ENCODE measurements at places on chromosomes 13 and 19.

GRCh38 chr13:51675877-51676276 is 91.6 kb downstream of the WDFY2 start:
- DNase-seq: no peak

- no peak for DNase-seq
Observed at GRCh38 chr19:19406878-19407632, 1.6 kb downstream of the GATAD2A start.

GRCh38 chr13:79995334-79995733 is 345.6 kb downstream of the SPRY2 start:
- DNase-seq: no peak

DNA sequence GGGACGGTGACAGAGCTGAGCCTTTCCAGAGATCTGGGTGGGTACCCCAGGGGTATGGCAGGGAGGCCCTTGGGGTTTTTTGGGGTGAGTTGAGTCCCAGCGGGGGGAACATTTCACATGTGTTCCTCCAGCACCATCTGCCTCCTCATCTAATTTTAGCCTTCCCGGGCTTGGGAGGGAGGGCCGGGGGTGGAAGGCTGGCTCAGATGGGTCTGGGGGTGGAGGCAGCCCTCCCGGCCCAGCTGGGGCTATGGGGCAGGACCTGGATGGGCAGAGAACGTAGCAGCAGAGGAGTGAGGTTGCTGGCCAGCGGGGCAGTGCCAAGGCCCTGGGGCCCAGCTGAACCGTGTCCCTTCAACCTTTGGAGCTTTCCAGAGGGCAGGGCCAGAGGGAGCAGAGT is 23.5 kb downstream of the ADGRL1 start:
- no peak for DNase-seq

DNA sequence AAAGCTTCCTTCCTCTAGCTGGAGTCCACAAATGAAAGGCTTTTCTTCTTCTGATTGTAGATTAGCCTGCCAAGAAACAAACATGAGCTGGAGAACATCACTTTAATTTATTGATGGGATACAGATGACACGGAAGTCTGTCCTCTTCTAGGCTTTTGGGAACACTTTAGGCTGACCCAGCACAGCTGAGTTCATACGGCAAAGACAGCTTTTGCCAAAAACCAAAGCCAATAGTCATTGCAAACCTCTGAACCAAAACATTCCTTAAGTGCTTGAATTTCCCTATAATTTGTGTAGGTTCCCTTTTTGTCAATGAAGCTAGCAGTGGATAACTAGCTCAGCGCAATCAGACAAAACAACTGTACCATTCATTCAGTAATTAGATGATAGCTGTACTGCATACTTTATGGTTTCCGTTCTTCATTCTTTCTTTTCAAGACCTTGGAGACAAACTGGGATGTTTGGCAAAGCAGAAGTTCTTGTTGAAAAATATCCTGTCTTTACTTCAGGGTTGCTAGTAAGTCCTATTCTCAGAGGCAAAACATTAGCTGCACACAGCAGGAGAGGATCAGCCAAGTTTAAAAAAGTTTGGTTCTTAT is 95.7 kb upstream of the SPRY2 start:
- no peak for DNase-seq

DNA sequence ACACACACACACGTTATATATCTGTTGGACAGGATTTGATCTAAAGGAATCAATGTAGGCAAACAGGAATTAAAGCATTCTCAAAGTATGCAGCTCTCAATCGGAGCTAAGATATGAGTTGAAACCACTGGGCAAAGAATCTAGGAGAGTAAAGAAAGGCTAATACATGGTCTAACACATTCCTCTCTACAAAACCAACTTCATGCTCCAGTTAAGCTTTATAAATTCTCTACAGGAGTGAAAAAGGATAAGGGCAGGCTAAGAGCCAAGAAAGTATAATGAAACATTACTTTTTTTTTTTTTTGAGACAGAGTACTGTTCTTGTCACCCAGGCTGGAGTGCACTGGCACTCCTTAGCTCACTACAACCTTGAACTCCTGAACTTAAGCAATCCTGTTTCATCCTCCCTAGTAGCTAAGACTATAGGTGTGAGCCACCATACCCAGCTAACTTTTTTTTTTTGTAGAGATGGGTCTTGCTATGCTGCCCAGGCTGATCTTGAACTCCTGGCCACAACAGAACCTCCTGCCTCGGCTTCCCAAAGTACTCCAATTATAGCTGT is 10.6 kb downstream of the FBXL3 start:
- no peak for DNase-seq

DNA sequence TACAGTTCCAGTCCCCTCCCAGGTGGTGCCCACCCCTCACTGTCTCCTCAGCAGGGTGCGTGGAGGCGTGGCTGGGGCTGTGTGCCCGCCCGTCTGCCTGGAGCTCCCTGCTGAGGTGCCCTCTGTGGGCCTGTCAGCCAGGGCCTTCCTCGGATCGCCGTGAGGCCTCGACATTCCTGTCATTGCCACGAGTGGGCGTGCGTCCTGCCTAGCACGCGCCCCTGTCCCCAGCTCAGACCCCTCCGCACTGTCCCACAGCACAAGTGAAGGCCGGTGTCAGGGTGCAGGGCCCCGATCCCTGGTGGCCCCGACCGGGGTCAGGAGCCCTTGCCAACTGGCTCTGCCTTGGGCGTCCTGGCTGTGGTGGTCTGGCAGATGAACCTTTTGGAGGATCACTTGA is 32.2 kb downstream of the DOT1L start:
- no peak for DNase-seq

Data from cerebellar nuclear complex (tissue), 1 donor.